ENCODE measurements at places on chromosomes 5 and 9.

DNA sequence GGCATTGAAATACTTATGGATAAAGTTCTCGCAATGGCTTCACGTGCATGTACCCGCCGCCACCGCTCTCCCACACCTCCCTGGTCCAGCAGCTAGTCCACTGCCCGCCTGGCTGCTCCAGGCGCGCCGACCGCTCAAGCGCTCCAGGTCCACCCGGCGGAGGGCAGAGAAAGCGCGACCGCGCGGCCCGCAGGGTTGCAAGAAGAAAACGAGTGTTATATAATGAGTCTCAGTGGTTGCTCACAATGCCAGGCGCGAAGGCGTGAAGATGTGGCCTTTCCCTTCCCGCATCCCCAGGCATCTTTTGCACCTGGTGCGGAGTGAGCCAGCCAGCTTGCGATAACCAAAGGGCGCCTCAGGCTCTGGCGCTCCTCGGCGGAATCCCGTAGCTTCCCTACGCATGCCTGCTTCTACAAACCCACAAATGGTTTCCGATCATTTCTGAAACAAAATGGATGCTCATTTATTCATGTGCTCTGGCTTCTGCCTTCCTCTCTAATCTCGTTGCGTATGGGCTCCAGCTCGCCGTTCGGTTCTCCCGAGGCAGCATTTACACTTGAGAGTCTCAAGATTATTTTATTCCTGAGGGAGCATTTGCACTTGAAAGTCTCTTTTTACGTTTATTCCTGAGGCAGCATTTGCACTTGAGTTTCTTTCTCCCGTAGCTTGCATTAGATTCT, 25.7 kb downstream of the CDKN2A start:
- no peak for DNase-seq

- DNase-seq = no peak
Observed at GRCh38 chr5:15267966-15268365, 232.0 kb upstream of the FBXL7 start.

DNA sequence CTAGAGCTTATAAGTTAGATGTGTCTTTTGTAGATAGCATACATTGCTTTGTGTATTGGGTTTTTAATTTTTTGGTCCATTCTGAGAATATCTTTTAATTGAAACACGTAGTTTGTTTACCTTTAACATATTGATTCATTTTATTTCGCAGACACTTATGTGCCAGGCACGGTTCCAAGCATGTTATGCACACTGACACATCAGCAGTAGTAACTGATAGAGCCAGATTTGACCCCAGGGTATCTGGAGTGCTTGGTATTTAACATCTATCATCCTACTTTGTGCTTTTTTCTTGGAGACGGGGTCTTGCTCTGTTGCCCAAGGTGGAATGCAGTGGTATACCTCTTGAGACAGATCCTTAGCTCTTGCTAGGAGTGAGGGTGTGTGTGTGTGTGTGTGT, 71.9 kb downstream of the USP20 start:
- no peak for DNase-seq

- DNase-seq = no peak
Observed at GRCh38 chr5:95664204-95664786, 17.7 kb downstream of the RFESD start.

- DNase-seq = no peak
Observed at GRCh38 chr5:80964919-80965318, 4.8 kb downstream of the RASGRF2 start.

DNA sequence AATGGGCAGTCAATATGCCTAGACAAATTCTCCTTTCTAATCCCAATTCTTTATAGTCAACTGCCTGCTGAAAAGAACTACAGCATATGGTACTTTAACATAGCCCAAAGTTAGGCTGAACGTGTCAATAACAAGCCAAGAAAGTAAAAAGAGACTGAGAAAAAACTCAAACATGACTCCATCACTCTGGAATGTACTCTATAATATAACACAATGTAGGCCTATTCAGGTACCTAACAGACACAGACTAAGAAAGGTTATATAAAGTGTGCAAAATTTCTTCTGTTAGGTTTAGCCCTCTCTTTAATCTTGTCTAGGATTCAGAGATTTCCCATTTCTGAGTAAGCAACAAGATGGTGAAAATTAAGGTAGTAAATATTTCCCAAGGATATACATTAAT, 209.7 kb upstream of the PRR16 start:
- no peak for DNase-seq

GRCh38 chr5:159393854-159394274, 63.6 kb upstream of the IL12B start:
- no peak for DNase-seq
